ENCODE measurements at places on chromosomes 5 and 9.
A peak's percentile ranks its signal among the peaks of the same experiment; 100 is the strongest.

DNA sequence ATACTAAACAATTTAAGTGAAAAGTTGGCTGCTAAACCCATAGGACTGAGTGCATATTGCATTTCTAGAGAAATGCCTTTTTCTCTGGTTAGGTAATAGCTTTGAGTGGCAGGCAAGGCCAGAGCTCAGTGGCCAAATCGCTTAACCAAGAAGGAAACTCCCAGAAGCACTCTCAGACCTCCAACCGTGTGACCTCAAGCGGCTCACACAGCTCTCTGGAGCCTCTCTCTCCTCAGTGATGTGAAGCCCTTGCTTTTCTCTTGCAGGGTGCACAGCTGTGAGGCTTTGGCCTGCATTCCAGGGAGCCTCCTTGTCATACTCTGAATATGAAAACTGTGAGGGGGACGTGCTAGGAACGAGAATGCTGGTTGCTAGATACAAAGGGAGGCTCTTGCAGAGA, 106.7 kb downstream of the INSYN2B start:
- DNase-seq: no peak

DNA sequence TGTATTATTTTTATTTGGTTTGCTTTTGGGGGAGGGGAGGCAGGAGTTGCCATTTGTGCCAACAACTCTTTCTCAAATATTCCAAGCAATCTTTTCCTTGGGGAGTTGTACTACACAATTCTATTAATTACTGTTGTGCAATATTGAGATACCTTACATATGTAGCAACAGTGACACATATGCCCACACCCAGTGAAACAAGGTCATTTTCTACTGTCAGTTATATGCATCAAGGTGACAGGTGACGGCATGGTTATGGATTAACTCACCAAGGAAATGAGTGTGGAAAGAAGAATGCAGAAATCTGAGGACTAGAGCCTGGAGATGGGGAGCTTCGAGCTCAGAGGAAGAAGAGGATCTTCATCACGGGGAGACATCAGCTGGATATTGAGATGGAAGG, 17.9 kb upstream of the MSMP start:
- DNase-seq: no peak

GRCh38 chr5:2163940-2164490, 281.3 kb upstream of the IRX4 start:
- no peak for DNase-seq

DNA sequence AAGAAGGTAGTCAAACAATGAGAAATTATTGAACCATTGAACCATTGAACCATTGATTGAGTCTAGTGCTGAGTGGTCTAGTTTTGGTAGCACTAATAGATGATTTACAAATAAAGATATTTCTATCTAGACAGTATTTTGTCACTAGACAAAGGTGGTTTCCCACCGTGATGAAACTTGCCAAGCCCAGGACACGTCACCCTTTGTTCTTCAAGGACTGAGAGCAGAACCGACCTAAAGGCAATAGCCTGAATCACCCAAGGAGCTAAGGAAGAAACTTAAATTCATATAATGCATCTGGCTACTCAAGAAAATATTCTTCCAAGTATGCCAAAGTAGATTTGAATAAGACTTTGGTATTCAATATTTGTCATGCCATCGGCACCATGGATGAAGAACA, 103.3 kb downstream of the ESM1 start:
- DNase-seq: no peak

- no peak for DNase-seq
These were observed 137.0 kb downstream of the MRPS30 start for GRCh38 chr5:44945743-44946142.

DNA sequence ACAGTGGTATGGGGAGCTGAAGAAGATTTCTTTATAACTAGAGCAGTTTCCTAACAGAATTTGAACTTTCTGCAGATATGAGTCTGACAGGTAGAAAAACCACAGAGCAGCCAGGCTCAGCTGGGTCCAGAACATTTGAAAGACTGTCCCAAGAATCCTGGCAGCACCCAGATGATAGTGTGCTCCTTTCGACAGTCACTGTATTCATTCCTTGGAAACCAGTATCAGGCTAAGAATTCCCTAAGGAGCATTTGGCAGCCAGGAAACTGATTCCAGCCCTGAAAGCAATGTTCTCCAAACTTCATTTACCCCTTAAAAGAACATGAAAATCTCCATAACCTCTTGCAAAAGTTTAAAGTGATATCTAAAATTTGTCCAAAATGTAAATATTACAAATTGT, 123.0 kb upstream of the MTAP start:
- no peak for DNase-seq

DNA sequence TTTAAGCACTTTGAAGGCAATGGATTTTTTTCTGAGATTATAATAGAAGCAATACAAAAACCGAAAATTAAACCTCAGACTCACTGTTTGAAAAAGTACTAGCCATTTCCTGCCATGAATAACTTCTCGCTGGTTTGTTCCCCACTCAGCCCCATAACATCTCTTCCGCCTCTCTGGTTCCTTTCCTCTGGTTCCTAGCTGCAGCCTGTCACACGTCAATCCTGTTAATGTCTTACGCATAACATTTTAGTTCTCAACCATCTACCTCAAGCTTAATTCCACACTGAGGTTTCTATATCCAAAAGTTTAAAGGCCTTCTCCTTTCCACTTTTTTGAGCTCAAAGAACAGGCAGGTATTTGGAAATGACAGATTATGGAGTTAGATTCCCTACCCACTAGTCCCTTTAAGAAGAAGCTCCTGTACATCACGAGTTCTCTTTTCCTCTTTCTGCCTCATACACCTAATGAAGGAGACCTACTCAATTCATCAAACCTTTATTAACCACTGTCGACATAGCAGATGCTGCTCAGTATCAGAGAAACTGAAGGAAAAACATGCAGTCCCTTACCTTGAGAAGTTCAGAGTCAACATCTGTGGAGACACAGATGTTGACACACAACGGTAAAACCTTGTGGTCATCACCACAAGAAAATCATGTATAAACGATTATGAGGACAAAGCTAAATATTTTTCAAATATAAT, 243.0 kb upstream of the PTGER4 start:
- DNase-seq: no peak

- DNase-seq: no peak
These were observed 79.2 kb upstream of the TGFBR1 start for GRCh38 chr9:99025616-99026270.

GRCh38 chr5:116144991-116145390, 60.2 kb downstream of the COMMD10 start:
- DNase-seq: no peak

DNA sequence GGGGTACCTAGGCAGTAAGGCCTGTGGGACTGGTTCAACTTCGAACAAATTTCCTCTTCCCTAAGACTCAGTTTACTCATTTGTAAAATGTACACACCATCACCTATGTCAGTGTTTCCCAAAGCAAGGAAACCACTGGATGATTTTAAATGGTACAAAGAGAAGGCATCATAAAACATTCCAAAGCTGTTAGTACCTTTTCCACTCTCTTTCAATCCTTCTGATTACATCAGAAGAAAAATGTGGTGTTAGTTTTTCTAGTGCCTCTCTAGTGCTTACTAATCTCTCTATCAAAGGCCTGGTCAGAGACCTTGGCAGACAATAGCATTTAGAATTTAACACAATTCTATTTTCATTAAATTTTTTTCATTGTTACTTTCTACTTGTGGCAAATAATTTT, 18.1 kb downstream of the NR6A1 start:
- no peak for DNase-seq

- no peak for DNase-seq
These were observed 51.0 kb downstream of the KIF4B start for GRCh38 chr5:155064580-155064979.

DNA sequence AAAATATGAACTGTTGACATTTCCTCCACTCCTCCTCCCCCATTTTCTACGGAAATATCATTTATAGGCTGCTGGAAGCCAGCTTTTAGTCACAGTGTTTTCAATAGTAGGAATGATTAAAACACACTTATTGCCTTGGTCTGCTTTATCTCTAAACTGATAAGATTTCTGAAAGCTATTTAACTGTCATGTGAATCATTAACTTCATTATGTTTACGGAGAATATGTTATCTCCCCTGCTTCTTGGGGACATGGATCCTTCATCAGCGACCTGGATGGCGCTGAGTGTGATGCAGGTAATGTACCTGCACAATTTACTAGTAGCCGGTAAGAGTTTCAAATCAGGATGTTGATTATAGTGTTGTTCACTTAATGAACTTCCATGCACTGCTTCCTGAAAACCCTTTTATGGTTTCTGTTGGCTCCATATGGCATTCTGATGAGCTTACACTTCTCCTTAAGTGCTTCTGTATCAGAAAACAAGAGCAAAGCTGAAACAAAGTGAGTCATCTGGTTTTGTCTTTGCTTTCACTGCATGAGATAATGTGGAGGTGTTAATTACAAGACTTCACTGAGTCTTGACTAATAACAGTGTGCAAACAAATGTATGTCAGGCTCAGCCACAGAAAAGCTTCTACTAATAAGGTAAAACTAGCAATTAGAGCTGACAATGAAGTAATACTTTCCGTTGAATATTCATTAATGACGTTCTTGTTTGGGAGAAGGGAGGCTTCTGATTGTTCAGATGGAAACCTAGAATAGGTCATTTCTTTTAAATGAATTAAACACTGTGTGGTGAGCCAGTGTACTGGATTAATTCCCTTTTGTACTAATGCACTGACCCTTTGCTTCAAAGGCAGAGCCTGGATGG, 162.4 kb upstream of the ZNF608 start:
- DNase-seq: no peak

DNA sequence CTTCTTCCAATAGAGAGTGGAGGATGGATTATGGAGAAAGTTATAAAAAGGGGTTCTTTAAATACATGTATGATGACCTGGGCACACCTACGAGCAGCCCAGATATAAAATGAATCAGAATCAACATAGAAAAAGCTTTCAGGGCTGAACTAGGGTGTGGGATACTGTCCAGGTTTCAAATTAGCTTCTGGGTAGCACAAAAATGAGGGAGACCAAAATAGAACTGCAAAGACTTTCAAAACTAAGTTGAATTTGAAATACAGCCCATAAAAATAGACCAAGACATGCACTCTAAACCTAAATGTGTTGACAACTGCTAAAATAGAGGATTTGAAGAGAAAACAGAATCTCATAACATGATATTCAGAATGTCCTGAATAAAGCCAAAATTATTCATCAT, 17.0 kb downstream of the ZNF484 start:
- no peak for DNase-seq

DNA sequence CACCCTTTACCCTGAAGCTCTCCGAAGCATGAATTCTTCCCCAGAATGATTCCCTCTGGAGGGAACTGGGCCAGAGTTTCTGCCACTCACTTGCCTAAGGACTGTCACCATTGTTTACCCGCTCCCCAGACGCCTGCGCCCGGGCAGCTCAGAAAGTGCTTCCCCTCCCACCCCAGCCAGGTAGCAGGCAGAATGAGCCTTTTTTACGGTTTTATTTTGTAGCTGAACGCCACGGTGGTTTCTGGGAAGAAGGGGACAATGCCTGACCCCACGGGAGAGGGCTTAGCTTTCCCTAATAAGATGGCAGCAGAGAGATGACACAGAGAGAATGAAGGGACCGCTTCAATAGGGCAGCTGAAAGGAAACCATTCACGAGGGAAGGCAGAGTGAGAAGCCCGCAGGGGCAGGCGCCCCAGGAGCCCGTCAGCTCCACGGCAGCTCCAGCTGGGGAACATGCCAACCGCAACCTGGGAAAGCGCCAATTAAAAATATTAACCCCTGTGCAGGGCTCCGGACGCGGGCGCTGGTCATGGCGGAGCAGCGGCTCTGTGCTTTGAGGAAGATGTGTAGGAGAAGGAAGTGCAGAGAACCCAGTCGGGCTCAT, 20.4 kb upstream of the NTNG2 start:
- DNase-seq: peak; percentile 15

DNA sequence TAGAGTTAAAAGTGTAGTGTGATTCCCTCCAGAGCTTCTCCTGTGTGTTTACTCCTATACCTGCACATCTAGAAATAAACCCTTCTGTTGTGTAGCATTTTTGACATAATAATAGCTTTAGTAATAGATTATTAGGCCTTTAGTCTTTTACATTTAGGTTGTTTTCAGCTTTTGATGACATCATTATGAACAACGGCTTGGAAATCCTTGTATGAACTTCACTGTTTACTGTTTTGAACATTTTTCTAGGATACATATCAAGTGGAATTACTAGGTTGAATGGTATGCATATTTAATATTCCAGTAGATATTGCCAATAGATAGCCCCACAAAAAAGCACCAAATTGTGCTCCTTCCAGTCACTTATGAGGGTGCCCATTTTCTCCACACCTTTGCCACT, 174.0 kb downstream of the ARHGAP26 start:
- DNase-seq: no peak

DNA sequence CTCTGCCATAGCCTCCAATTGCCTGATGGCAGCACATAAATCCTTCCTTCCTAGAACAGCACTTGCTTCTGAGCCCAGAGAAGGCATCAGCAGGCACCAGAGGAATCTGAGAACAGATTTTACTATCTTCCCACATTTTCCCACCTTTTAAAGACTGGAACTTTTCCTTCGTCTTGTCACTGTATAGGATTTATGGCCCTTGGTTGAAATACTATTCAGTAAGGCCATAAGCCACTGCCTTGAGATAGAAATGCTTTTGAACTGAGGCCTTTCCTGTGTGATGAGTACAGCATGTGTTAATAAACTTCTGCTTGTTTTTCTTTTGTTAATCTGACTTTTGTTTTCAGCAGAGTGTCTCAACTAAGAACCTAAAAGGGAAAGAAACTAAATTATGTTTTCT, 84.3 kb downstream of the MRPS27 start:
- DNase-seq: no peak

- no peak for DNase-seq
These were observed 66.6 kb upstream of the CTNNA1 start for GRCh38 chr5:138686668-138687067.

GRCh38 chr9:3308609-3309008, 217.2 kb downstream of the RFX3 start:
- DNase-seq: peak; percentile 7

DNA sequence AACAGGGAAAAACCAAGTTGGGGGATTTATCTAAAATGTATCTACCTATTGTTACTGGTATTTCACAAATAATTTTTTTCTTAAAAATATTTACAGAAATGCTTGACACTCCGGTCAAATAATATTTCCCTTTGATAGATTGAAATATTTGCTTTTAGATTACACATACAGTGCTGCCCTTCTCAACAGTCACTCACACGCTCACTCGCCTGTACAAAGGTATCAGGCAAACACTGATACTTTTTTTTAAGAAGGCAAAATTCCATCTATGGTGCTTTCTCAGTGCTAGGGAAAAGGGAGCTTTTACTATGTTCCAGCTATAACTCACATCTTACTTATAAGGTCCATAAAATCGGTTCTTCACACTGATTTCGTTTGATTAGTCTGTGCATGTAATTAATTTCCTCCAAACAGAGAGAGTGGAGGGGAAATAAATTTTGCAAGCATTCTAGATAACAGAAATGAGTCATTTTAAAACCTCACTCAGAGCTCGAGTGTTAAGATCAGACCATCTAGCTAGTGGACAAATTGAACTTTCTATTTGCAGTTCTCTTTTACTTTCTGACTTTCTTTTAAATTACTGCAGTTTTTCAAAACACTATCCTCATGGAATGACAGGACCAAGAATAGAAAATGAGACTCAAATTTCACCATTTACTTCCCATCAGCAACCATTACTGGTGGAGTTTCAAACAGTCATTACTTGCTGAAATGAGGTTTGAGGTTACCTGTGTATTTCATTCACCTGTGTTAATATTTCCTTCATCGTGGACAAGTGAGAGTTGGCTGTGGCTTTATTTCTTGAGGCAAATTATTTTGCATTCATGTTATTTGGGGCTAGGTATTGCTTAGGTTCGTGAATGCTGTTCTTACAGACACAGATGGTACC, 273.2 kb downstream of the RAB3C start:
- no peak for DNase-seq
